ENCODE measurements at places on chromosomes 5 and 9.

DNA sequence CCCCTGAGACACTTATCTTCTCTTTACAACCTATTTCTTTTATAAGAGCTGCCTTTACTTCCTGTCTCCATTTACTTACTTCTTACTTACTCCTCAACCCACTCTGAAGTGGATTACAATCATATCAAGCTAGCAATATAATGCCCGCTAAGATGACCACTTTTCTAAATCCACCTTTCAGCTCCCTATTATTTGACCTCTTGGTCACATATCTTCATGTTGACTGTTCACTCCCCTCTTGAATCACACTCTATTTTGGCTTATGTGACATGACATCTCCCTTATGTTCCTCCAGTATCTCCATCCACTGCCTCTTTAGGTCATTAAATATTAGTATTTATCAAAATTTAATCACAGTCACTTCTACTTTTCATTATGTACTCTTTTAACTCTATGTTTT lies 255.3 kb upstream of the TRPC7 start:
- DNase-seq, result no peak

DNA sequence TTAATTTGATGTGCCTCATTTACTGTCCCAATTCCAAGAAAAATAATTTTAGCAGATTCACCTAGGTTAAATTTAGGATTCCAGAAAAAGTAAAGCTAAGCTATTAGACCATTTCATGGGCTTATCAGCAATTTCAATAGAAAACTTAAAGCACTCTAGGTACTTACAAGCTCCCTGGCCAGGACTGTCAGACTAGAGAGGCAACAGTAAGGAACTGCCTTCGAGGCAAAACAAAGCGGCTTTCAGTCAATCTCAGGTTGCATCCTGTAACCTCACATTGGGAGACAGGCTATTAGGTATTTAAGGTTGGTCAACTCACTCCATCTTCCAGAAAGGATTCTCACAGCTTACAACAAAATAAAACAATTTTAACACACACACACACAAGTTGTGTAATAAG lies 48.7 kb upstream of the FSD1L start:
- DNase-seq, result no peak

DNA sequence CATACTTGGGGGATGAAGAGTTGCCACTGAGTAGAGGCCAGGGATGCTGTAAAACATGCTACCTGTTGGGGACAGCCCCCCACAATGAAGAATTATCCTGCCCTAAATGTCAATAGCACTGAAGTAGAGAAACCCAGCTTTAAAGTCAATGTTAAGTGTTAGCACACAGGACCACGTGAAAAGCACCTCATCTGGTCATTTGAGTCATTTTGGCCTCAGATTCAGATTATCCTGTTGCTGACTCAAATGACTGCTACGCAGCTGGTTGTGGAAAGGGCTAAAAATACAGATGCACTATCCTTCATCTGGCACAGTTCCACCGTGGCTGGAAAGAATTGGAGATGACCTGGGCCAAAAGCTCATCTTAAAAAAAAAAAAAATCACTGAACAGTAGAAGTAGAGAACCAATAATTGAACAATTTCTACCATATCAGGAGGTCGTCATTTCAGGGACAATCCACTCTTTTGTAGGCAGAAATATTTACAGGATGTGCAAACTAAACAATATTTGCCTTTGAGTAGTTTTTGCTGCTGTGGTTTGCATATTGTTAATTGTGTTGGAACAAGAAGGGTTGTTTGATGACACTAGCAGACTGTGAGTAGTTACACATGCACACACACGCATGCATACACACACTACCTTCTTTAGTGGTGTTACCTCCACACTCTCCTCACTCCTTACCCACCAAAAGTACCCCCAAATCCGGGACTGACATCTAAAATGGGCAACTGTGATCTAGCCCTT lies 195.3 kb upstream of the KLF9 start:
- peak; percentile 96 for DNase-seq

DNA sequence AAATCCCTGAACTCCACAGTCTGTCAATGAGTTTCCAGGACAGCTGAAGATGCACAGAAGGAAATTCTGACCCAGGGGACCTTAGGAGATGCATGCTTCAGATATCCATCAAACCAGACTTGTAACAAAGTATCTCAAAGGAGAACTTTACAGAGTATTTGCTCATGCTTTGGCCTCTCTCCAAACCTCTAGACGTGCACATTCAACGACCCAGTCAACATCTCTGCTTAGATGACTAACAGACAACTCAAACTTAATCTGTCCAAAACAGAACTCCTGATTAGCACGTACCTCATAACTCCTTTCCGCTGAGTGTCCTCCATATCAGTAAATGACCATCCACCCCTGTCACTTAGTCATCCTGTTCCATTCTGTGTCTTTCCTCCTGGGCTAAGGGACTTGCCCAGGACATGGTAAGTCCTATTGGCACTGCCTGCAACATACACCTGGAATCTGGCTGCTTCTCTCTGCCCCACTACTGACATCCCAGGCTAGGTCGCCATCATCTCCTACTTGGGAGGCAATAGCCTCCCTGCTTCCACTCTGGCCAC lies 107.4 kb downstream of the LMNB1 start:
- DNase-seq, result peak; percentile 78

DNA sequence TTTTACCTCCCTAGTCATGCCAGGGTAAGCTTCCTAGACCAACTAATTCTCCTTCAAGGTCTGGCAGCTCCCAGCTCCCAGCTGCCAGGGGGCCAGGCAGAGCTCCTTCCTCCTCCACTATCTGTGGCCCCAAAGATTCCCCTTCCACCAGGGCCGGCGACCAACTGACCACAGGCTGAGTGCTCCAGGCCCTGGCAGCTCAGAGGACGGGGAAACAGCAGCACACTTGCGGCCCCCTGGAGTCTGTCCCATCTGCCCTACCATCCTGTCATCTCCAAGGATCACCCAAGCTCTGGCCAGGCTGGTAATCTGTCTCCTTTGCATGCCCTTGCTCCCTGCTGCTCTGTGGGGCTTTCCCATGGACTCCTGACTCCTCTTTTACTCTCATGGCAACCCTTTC lies 31.2 kb upstream of the BASP1 start:
- DNase-seq, result peak; percentile 7

DNA sequence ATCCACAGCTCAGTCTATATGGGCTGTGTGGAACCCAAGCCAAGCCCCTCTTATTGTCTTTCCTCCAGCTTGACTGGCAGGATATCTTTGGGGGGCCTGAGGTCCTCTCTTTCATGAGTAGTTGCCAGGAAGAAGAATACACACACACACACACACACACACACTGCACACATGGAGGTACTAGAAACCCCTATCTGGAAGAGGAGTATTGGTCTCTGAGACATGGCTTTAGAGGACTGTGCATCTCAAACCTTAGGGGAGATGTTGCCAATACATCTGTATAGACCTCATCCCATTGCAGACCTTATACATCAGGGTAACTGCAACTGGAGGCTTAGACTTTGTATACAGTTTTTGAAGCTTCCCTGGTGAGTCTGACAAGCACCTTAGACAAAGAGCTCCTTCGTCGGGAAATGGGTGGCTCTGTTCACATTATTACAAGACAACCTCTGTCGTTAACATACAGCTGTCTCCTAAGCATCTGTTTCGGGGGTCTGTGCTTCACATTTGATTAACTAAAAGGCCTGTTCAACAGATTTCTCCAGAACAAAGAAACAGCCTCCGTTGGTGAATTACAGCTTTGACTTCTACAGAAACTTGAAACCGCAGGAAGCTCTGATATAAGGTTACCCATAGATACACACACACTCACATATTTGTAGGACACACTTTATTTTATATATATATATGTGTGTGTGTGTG lies 5.5 kb upstream of the ENTREP1 start:
- DNase-seq, result no peak

- no peak for DNase-seq
Observed at GRCh38 chr5:109125755-109126429, 283.9 kb downstream of the PJA2 start.

DNA sequence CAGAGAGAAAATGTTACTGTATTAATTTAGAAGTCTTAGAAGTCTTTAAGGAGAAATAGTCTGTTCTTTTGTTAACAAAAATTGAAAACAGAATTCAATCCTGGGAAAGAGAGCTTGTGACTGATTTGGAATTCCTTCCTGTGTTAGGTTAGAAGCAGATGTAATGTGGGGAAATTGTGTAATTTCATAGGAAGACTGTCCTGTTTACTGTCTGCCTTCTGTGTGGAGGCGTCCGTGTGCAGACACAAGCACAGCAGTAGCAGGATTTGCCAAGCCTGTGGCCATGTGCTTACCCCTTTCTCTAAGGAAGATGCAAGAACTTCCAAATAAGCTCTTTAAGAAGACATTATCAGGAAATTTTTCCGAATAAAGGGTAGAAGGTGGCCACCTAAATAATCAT lies 36.7 kb upstream of the F2R start:
- peak; percentile 75 for DNase-seq

DNA sequence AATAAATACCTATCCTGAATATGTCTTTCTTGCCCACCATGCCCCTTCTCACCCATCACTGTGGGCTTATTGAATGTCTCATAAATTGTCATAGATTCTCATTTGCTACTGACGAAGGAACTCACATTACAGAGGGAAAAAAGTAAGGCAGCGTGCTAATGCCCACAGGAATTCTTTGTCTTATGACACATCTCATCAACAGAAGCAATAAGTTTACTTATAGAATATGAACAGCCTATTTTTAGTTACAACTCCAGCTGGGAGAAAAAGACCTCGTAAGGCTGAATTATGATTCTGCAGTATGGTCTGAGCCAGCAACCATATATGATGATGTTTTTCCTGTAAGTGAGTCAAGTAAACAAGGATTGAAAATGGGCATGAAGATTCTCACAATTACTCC lies 22.4 kb upstream of the ATG10 start:
- DNase-seq, result no peak

- no peak for DNase-seq
Observed at GRCh38 chr5:30581198-30581935, 612.1 kb upstream of the CDH6 start.

DNA sequence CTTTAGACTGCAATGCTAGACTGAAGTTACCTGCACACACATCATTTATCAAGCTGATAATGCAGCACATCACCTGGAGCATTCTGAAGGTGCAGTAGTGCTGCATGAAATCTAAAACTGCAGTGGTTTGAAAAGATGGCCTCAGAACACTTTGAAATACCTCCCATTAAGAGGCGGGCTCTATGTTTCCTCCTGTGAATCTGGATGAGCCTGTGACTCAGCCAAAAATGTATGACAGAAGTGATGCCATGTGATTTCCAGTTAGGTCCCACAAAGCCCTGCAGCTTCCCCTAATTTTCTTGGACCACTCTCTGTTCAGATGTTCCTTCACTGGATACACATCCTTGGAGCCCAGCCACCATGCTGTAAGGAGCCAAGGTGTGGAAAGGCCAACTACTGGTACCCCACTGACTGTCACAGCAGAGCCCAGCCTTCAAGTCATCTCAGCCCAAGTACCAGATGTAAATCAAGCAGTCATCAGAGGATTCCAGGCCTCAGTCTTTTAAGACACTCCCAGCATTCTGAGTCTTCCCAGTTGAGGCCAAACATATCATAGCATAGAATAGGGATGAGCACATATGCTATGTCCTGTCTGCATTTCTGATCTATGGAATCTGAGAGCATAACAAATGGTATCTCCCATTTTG lies 27.2 kb upstream of the DEPDC1B start:
- no peak for DNase-seq

GRCh38 chr9:91122755-91123154 lies 239.0 kb downstream of the AUH start:
- DNase-seq, result no peak

- DNase-seq, result no peak
Observed at GRCh38 chr5:16529306-16529705, 63.7 kb upstream of the ZNF622 start.

- DNase-seq, result peak; percentile 75
Observed at GRCh38 chr5:134524272-134524825, 1.1 kb upstream of the JADE2 start.

- DNase-seq, result no peak
Observed at GRCh38 chr5:11922394-11922793, 18.1 kb upstream of the CTNND2 start.

DNA sequence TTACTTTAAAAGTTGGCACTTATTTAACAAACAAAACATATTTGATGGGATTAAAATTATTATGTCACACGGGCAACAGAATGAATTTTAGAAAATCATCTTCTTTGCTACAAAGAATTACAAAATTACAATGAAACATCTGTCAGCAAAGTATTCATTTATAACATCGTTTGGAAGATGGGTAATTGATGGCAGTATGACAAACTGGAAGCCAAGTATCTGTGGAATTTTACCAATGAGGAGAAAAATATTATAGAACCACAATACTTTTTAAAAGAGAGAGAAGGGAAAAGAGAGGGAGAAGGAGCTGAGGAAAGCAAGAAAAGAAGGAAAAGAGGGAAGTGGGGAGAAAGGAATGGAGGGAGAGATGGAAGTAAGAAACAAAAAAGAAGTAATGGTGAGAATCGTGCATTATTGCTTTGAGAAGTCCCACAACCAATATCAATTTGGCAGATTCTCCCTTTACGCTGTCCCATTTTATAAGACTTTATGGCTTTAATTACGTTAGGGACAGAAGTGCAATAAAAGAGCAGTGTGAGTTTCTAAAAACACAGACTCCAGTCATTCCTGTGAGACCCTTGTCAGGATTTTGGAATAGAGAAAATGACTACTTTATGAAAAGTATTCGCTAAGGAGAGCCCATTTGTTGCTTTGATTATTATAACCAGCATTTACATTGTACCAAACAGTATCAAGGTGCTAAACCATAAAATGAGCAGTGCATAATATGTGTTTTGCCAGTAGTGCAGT lies 76.7 kb downstream of the LURAP1L start:
- peak; percentile 64 for DNase-seq

DNA sequence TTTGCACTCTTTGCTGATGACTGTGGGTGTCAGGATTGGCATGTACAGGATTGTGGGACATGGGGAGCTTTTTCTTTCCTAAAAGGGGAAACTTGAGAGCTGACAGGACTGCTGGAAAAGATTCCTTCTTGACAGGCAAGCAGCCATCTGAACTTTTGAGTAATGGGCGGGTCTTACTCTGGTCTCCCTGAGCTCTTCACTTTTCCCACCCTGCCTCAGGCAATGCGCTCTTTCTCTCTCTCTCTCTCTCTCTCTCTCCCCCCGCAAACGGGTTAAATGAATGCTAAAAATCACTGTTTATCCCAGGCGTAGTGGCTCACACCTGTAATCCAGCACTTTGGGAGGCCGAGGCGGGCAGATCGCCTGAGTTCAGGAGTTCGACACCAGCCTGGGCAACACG lies 37.1 kb upstream of the F2RL1 start:
- no peak for DNase-seq

GRCh38 chr9:137031904-137032640 lies at the start of gene FUT7:
FUT7 (minus strand) TSS chr9:137032088; CDS start chr9:137031991, 97 bp downstream.
- DNase-seq, result no peak

- no peak for DNase-seq
Observed at GRCh38 chr5:30197662-30198061, 995.8 kb upstream of the CDH6 start.

All from AG10803 (cell line).